ENCODE measurements at places on chromosomes 16 and 17. TPM values are rescaled to one million over a fixed set of nuclear protein-coding genes. Genes with fewer than 3 reads are reported as not detected.

Gene WSCD1
- total RNA-seq = 4.5 TPM

Gene PRR15L
- total RNA-seq = not detected

Gene CAPNS2
- not detected for total RNA-seq

Gene HAS3
- total RNA-seq = under 0.01 TPM

Measured in bronchus fibroblast of lung (primary cell).